HT-29 (cell line): ENCODE measurements at places on chromosomes 12 and 14. TPM values are rescaled to one million over a fixed set of nuclear protein-coding genes. Genes with fewer than 3 reads are reported as not detected.

DNA sequence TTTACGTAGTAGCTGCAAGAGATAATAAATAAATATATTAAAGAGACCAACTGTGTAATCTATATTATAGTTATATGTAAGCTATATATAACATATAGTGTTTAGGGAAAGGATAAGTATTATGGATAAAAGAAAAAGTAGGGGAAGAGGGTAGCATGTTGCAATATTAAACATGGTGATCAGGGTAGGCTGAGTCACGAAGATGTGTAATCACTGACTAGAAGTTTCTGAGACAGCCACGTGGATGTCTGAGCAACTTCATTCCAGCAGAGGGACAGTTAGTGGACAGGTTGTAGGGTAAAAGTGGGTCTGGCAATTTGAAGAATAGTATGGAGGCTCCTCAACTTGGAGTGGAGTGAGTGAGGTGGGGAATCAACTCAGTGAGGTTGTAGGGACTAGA, 109.7 kb downstream of the ANO4 start:
- DNase-seq: no peak

GRCh38 chr12:9757433-9758025, 3.2 kb downstream of the CD69 start:
- DNase-seq: no peak

DNA sequence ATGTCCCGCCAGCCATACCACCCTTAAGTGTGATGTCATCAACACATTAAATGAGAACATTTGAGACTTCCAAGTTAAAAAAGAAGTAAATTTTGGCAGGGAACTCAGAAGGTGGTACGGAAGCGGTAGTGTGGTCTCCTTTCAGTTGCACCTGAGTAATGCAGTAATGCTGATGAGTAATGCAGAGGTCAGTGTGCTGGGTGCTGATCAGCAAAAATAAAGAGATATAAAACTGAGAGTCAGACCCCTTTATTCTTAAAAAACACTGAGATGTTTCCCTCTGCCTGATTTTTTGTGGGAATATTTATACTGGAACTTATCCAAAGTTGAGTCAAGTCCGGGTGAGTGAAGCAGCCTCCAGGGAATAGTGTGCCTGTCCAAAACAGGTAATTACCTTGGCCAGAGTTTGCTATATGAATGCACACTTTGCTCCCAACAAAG, 370.6 kb upstream of the PRICKLE1 start:
- DNase-seq: no peak

GRCh38 chr14:25048170-25049016, 1.6 kb downstream of the STXBP6 start:
- DNase-seq: no peak

- peak; percentile 43 for DNase-seq
Observed at GRCh38 chr12:57896434-57897201, 44.7 kb upstream of the ATP23 start.

DNA sequence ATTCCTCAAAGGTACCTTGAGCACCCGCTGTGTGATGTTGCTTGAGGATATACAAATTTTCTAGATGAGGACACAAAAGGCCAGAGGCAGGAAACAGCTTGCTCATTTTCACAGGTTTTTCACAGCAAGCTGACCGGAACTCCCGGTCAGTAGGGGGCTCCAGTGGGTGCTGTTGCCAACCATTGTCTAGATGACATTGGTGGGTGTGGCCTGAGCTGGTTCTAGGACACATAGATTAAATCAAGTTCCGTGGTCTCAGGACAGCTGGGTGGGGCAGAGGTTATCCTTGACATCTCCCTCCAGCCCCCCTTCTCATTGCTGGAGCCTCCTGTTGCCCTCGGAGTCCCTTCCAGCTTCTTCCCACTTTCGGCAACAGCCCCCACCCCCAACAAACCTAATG, 153.6 kb upstream of the FKBP4 start:
- DNase-seq: peak; percentile 21

GRCh38 chr12:57546438-57547287, at the start of gene DCTN2:
Gene DCTN2, minus strand, starts transcription at chr12:57547192. Its CDS starts 129 bp downstream, at chr12:57547063.
- peak; percentile 97 for DNase-seq

The THTPA gene
- 13.5 and 30.0 TPM in 2 replicates for total RNA-seq

- DNase-seq: peak; percentile 3
Observed at GRCh38 chr12:118704527-118705241, 276.7 kb upstream of the SRRM4 start.

DNA sequence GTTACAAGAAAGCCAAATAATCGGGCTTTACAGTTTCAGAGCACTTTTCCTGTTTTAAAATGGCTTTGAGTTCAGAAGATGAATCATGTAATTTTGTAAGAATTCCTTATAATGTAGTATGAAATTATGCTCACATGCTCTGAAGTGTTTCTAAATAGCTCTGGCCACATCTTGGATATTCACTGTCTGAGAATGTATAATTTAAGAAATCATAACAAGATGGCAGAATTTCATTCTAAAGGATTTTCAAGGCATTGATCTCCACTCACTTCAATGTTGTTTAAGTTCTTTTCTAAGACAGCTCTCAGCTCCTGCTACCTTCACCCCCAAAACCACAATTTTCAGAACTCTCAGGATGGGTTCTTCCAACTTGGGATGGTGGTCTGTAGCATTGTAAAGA, 180.1 kb downstream of the DACT1 start:
- no peak for DNase-seq

DNA sequence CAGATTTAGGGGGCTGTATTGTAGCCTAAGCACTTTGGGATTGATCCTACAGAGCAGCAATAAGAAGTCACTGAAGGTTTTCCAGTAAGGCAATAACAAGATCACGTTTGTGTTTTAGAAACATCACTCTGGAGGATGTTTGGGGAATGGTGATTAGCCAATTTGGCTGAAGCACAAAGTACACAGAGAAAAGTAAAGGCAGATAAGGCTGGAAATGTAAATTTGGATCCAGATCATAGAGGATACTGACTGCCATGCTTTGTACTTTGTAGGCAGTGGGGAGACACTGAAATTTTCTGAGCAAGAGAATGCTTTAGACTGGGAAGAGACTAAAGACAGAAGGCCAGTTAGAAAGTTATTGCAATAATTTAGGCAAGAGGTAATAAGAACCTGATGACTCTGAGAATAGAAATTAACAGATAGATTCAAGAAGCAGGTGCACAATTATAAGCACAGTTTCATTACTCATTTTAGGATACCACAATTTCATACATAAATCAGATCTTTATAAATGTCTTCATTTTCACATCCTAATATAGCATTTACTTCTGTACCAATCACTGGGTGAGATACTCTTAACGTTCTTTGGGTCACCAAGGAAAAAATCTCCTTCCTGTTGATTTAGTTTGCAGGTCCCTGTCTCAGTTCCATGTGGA, 314.5 kb upstream of the GARIN6 start:
- DNase-seq: no peak

GRCh38 chr14:101440496-101440895, 120.8 kb upstream of the DIO3 start:
- no peak for DNase-seq

- no peak for DNase-seq
Observed at GRCh38 chr12:91718326-91718725, 427.3 kb downstream of the BTG1 start.

DNA sequence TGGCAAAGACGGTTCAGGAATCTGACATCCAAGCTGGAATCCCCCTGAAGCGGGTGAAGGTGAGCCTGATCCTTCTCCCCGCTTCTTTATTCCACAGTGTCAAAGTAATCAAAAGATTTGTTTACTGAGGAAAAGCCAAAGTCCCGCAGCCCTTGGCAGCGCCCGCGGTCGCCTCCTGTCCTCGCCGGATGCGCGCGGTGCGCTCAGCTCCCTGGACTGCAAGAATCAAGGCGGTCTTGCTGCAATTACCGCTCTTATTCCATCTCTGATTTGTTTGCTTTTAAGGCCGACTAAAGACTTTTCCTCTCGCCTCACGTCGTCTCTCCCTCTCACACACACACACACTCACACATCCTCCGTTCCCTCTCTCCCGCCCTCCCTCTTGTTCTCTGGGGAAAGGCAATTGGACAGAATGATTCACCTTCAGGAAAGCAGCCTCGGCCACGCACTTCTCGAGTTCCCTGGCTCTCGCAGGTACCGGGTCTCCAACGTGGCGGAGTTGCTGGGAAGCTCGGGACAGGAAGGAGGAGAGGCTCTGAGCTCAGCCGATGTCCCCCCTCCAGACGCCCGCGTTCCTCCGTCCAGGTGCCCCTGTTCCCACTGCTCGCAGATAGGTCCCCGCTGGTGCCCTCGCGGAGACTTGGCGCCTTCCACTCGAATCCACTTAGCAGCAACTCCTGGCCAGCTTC, 68.6 kb upstream of the USP15 start:
- DNase-seq: no peak

- no peak for DNase-seq
Observed at GRCh38 chr14:54625112-54625511, 58.2 kb downstream of the SAMD4A start.

The A2M gene
- total RNA-seq: not detected in 2 replicates

DNA sequence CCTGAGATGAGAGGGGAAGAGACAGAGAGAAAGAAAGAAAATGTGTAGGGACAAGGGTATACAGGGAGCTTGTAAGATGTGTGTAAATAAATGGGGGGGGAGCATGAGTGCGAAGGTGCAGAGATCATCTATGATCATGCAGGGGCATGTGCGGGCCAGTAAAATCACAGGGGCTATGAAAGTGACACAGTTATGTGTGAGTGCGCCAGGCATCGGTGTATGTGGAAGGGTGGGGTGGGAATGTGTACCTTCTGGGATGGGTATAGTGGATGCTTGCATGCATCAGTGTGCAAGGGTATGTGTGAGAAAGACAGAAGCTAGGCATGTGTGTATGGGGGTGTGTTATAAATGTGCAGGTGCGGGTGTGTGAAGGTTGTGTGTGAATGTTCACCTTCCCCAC, 18.4 kb upstream of the KRT78 start:
- no peak for DNase-seq

DNA sequence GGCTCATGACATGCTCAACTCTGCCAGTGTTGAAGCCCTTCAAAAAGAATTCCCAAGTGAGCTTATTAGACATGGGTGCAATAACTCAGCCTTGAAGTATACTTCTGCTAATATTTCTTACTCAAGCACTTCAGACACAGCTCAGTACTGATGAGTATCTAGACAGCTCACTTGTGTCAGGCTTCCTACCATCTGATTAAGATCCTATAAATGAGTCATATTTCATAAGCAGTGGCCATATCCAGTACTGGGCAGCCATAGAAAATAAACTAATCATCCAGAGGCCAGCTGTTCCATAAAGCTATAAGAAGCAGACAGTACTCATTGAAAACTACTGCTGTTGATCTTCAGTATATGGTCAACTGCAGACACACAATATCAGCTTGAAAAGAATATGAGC, 12.9 kb downstream of the FSCB start:
- no peak for DNase-seq

DNA sequence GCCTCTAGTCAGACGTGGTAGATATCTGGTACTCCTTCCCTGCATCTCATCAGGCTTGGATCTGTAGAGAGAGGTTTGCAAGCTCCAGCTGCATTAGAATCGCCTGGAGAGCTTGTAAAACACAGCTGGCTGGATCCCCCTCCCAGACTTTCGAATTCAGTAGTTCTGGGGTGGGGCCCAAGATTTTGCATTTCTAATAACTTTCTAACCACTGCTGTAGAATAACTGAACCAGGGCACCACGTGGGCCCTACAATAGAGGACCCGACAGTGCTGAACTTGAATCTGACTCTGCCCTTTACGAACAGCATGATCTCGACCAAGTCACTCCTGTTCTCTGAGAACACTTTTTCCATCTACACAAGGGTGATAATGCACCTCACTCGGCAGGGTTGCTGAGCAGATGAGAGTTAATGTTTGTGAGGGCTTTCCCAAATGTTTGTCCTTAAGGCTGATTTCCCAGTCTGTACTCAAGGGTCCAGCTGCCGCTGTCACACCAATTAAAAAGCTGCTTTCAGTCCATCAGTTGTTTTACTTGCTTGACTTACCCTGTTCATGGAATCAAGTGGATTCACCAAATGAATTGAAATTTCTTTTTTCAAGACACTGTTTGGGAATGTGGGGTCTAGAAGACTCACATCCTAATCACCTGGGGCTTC, 86.6 kb upstream of the SLC24A4 start:
- DNase-seq: no peak

The TTC5 gene
- 3.7 and 5.3 TPM in 2 replicates for total RNA-seq

- no peak for DNase-seq
Observed at GRCh38 chr12:76747245-76747644, 16.7 kb upstream of the ZDHHC17 start.
